Left hindlimb (tissue), 1 donor: ENCODE measurements at places on chromosomes 5 and 9.

- no peak for DNase-seq
Measured at GRCh38 chr9:70403166-70403565, 11.3 kb downstream of the KLF9 start.

- DNase-seq = no peak
Measured at GRCh38 chr9:29078063-29078666, 1504.9 kb upstream of the C9orf72 start.

DNA sequence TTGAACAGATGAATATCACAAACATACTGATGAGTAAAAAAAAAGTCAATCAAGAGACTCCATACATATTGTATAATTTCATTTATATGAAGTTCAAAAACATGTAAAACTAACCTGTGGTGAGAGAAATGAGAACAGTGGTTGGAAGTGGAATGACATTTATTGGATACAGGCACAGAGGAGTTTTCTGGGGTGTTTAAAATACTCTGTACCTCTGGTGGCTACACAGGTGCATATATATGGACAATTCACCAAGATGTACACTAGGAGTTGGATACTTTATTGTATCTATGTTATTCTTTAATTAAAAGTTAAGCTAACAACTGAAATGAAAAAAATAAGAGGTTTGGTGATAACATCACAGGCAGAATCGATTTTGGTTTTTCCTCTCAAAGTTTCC is 14.1 kb downstream of the FOXD1 start:
- no peak for DNase-seq

DNA sequence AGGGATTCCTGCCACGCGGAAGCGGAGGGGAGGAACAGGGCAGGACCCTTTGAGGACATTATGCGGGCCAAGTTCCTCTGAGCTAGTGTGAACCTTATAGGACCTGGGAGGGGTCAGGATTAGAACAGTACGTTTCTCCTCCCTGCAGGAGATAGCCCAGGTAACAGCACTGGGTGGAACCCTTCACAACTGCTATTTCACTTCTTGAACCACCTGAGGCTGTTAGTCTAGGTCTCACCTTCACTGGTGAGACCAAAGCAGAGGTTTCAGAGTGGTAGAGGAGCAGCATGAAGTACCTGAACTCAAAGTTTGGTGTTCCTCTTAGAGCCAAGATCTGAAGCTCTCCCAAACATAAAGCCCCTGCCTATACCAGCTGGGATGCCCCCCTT is 832 bp downstream of the EIF4EBP3 start:
- peak; percentile 58 for DNase-seq

GRCh38 chr9:4936823-4937222 is 48.2 kb upstream of the JAK2 start:
- DNase-seq = no peak

- DNase-seq = peak; percentile 77
Measured at GRCh38 chr9:134768709-134769351, 111.8 kb upstream of the FCN2 start.
